ENCODE measurements at places on chromosomes 5 and 9.

- no peak for DNase-seq
Measured at GRCh38 chr9:14471041-14471440, 157.1 kb upstream of the NFIB start.

DNA sequence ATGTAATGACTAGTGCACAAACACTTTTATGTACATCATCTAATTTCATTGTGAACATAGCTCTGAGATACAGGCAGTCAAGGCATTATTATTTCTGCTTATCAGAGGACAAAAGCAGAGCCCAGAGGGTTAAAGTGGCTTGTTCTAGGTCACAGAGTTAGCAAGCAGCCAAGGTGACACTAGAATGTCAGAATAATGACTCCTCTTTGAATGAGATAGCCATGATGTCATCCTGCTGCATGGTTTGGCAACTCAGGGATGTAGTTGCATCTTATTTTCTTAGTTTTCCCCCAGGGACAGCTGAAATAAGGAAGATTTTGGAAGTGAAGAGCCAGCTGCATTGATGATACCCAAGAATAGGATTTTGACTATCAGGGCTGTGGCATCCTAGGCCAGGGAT is 54.4 kb downstream of the KCNV2 start:
- no peak for DNase-seq

- DNase-seq = no peak
Measured at GRCh38 chr5:63211448-63212132, 633.0 kb downstream of the LRRC70 start.

GRCh38 chr5:60161340-60161934 is 267.9 kb upstream of the PDE4D start:
- no peak for DNase-seq

- no peak for DNase-seq
Measured at GRCh38 chr5:73018892-73019291, 63.1 kb downstream of the FCHO2 start.

DNA sequence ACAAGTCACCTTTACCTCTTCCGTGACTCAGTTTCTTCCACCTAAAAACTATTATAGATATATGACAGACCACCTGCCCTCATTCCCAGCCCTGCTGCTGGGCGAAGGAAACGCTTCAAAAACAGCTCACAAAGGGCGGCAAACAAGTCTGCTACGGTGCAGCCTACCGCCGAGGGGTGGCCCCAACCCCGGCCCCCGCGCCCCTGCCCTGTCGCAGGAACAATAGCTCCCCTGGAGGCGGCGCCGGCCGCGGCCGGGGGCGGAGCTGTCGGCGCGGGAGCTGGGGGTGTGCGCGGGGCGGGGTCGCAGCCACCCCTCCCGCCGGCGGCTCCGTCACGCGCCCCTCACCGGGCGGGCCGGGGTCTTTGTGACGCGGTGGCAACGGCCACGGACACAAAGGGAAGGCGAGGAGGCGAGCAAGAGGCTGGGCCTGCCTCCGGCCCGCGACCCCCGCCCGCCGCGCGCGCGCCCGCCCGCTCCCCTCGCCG is at the start of gene TMEFF1:
TSS of gene TMEFF1 (plus strand) at position 362 of the 488 bp plus-strand sequence. CDS start 396 bp downstream, outside the sequence.
- DNase-seq = no peak

- DNase-seq = no peak
Measured at GRCh38 chr5:2634399-2635176, 116.9 kb downstream of the IRX2 start.

GRCh38 chr5:90810211-90810610 is 251.6 kb downstream of the ADGRV1 start:
- no peak for DNase-seq

DNA sequence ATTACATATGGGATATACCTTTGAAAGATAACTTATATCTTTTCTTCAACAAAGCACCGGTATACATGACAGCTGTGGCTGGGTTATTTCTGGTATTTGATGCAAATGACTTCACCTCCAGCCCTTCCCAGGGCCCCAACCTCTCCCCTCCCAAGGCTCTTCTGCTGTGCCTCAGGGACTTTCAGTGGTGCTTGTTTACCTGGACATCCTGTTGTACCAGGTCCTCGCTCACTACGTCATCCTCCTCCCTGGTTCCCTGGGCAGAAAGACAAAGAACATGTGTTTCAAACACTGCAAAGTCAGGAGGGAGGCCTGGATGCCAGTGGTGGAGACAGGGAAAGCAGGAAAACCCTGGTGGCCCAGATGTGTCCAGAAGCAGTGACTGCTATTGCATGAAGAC is 23.4 kb downstream of the ANXA6 start:
- no peak for DNase-seq

- DNase-seq = no peak
Measured at GRCh38 chr5:109803854-109804253, 114.1 kb downstream of the MAN2A1 start.

Data from lower lobe of right lung (tissue), 2 donors.